NCI-H2227 treated with DMSO at 0.1 percent for 48 hours (cell line): ENCODE measurements at places on chromosomes 4 and X.
A peak's percentile ranks its signal among the peaks of the same experiment; 100 is the strongest.

GRCh38 chr4:78207951-78208350 is 150.8 kb downstream of the FRAS1 start:
- DNase-seq: no peak

GRCh38 chrX:119685225-119686066 is 7.5 kb downstream of the SEPTIN6 start:
- peak; percentile 80 for DNase-seq

DNA sequence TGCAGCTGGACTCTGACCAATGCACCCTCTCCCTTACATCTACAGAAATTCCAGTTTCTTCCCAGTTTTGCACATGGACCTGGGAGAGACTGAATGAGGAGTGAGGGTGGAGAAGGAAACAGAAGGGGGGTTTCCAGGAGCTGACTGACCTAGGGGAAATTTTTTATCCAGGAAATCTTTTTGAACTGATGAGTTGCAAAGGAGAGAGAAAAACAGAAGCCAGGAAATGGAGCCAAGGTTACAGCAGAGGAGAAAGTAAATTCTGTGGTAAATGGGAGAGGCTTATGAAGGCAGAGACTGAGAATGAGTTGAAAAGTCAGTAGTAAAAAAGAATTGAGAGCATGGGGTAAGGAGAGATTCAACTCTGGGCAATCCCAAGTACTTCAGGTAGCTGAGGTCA is 192.8 kb downstream of the SMIM20 start:
- DNase-seq: no peak

- DNase-seq: no peak
Observed at GRCh38 chr4:25505637-25505991, 128.6 kb downstream of the ANAPC4 start.

GRCh38 chr4:83489711-83490326 is 4.9 kb upstream of the ABRAXAS1 start:
- no peak for DNase-seq
